ENCODE measurements at places on chromosomes 1 and 21.

- DNase-seq = no peak
Measured at GRCh38 chr1:9400425-9401079, 107.9 kb downstream of the SPSB1 start.

DNA sequence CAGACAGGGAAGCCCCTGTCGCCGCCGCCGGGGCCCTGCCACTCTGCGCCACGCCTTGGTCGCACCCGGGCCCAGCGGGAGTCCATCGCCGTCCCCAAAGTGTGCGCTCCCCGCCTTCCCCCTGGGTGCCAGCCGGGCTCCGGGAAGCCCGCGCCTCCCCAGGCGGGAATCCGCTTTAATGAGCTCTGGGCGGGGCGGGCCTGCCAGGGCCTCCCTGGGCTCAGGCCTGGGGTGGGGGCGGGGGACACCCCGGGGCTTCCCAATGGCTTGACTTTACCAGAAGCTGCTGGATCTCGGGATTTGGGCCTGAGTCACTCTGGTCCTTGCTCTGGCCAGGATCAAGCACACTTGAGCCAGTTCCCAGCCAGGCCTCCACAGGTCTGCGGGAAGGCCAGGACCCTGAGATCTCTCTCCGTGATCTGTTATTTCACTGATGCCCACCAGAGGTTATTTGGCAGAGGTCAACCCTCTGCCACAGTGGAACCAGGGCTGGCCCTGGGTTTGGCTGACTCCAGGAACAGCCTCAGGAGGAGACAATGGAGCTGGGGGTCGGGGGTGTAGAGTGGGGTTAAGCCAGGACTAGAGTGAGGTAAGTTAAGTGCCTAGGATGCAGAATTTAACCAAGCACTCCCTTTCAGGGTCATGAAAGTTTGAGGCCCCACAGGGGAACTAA lies 178.4 kb upstream of the EDN2 start:
- no peak for DNase-seq

GRCh38 chr1:30777060-30777903 lies 19.7 kb upstream of the LAPTM5 start:
- no peak for DNase-seq

GRCh38 chr1:183688341-183689060 lies 35.4 kb upstream of the APOBEC4 start:
- no peak for DNase-seq

GRCh38 chr1:13730751-13731482 lies 30.9 kb downstream of the PRDM2 start:
- DNase-seq = no peak

DNA sequence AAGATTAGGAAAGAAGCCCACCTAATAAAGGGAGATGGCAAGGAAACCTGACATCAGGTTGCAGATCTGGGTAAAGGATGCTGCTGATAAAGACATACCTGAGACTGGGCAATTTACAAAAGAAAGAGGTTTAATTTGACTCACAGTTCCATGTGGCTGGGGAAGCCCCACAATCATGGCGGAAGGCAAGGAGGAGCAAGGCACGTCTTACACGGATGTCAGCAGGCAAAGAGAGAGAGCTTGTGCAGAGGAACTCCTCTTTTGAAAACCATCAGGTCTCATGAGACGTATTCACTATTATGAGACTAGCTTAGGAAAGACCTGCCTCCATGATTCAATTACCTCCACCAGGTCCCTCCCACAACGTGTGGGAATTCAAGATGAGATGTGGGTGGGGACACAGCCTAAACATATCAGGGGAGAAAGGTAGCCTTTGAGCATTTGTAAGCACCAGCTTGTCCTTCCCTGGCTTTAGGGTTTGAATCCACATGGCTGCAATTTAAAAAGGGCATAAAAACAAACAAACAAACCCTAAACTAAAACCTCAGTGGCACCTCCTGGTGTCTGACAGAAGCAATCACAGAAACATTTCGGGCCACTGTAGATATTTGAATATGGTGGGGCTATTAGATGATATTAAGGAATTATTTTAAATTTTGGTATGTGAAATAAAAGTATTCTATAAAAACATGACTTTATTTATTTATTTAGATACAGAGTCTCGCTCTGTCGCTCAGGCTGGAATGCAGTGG lies 33.1 kb downstream of the SLC2A7 start:
- DNase-seq = no peak

GRCh38 chr1:82366689-82367088 lies 566.0 kb downstream of the ADGRL2 start:
- peak; percentile 71 for DNase-seq

GRCh38 chr1:33088119-33088906 lies 7.4 kb downstream of the AZIN2 start:
- no peak for DNase-seq

- no peak for DNase-seq
Measured at GRCh38 chr1:64846573-64847430, 101.9 kb downstream of the RAVER2 start.

DNA sequence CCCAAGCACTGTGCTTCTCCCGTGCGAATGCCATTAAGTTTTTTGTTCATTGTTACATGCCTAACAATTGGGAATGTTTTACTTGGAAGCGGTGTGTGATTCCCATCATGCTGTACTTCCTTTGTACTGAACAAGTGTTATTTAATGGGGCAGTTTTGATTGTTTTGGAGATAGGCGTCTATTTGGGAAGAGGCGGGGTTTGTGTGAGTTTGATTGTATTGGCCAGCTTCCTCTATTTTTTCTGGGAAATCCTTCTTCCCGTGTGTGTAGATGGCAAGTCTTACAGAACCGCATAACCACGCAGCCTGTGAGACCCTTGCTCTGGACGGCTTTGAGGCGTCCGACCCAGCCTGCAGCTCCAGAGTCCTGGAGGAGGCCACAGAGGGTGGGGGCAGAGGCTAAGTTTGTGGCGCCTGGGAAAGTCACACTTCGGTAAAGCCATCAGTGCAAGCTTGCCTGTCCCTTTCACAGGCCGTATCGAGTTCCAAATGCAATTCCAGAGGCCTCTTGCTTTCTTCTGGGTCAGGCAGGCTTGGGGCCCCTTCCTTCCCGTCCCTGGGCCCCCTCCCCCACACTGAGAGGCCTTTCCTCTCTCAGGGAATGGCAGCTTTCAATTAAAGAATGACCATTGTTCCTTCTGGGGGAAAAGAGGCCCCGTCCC lies 210.3 kb downstream of the TOMM20 start:
- no peak for DNase-seq

DNA sequence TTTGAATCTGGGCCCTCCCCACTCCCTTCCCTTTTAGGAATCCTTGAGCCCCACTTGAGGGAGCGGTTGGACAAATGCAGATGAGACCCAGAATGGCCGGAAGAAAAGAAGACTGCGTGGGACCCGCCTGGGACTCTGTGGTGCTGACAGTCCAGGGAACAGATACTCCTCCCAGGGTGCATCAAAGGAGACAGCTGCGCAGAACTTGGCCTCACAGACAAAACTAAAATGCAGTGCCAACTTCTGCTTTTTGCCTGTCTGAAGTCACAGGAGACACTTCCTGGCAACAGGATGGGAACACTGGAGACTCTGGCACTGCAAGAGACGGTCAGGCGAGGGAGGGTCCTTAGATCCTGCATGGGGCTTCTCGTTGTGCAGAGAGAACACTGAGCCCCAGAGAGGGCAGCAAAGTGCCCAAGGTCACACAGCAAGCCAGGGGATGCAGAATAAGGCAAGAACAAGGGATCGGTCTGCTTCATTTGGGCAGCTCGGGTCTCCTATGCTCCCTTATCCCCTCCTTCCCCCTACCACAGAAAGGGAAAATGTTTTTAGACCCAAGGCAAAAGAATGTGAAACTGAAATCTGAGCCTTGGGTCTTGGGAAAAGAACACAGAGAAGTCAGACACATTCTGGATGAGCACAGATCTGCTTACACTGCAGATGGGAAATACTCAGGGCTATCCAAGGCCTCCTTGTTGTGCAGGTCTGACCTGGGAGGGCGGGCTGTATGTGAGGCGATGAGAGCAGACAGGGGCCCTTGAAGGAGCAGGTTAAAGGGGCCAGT lies 182.4 kb downstream of the TRABD2B start:
- no peak for DNase-seq

DNA sequence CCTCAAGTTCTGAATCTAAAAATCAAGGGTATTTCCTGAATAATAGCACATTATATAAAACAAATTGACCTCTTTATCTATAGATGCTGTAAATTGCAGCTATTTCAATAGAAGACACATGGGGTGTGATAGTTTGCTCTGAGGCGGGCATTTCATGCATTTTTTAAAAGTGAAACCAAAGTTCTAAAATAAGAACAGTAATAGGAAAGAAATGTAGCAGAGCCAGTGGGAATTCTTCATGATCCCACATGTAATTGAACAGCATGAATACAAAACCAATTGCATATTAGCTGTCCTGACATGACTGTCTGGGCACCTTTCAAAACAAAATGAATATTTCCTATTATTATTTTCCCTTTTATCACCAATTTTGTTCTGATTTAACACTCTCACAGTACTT lies 85.0 kb downstream of the RGS21 start:
- peak; percentile 49 for DNase-seq

DNA sequence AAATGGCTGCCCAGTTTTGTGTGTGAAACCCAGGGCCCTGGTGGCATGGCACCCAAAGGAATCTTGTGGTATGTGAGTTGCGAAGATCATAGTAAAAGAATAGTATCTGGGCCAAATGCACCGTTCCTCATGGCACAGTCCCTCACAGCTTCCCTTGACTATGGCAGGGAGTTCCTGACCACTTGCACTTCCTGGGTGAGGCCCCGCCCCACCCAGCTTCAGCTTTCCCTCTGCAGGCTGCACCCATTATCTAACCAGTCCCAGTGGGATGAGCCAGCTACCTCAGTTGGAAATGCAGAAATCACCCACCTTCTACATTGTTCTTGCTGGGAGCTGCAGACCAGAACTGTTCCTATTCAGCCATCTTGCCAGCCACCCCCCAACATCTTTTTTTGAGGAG lies 63.0 kb downstream of the SLC5A9 start:
- DNase-seq = no peak

DNA sequence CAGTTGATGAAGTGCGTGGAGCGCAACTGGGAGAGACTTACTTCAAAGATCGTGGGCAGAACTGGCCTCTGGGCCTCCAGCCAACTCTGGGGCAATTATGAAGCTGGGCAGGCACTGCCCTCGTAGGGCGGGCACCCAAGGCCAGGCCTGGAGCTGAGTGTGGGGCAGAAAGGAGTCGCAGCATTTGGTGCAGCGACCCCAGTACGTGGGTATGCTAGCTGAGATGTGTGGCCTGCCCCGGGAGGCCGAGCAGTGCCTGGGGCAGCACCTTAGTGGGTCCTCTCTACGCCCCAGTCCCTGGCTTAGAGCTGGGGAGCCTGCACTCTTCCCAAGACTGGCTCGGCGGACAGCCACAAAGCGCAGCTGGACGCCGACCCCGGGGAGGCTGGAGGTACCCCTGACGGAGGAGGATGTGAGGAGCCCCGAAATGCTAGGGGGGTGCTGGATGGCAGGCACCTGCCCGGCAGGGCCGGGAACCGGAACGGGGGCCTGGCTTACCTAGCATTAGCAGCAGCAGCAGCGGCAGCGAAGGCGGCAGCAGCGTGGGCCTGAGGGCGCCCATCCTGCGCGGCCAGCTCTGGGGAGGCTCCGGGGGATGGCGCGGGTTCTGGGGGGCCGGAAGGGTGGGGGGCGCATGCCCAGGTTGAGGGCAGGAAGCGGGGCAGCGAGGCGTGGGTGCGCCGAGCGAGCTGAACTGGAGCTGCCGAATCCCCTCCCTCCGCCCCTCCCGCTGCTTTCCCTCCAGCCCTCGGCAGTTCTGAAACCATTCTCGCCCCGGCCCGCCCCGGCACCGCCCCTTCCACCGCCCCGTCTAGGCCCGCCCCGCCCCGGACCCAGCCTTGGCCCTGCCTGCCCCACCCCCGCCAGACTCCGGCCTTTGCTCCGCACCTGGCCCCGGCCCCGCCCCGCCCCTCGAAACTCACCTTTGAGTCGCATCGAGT lies at the start of gene IGSF8:
IGSF8 (minus strand) TSS at position 709 of the 941 bp plus-strand sequence; CDS start at position 562, 147 bp downstream.
- peak; percentile 29 for DNase-seq

- no peak for DNase-seq
Measured at GRCh38 chr1:163174524-163175437, 27.9 kb downstream of the RGS5 start.

- DNase-seq = no peak
Measured at GRCh38 chr1:29470087-29470787, 233.9 kb downstream of the PTPRU start.

GRCh38 chr1:98500324-98500723 lies 161.2 kb upstream of the SNX7 start:
- peak; percentile 28 for DNase-seq

GRCh38 chr1:15152318-15153183 lies 996 bp upstream of the TMEM51 start:
- peak; percentile 88 for DNase-seq

Measured in foreskin keratinocyte (primary cell).